Stimulated activated CD4-positive, alpha-beta T cell treated with anti-CD3 and anti-CD28 coated beads, Interleukin-4, amount 100 ng/mL, for 24 hours (primary cell): ENCODE measurements at places on chromosomes 3 and 15.

DNA sequence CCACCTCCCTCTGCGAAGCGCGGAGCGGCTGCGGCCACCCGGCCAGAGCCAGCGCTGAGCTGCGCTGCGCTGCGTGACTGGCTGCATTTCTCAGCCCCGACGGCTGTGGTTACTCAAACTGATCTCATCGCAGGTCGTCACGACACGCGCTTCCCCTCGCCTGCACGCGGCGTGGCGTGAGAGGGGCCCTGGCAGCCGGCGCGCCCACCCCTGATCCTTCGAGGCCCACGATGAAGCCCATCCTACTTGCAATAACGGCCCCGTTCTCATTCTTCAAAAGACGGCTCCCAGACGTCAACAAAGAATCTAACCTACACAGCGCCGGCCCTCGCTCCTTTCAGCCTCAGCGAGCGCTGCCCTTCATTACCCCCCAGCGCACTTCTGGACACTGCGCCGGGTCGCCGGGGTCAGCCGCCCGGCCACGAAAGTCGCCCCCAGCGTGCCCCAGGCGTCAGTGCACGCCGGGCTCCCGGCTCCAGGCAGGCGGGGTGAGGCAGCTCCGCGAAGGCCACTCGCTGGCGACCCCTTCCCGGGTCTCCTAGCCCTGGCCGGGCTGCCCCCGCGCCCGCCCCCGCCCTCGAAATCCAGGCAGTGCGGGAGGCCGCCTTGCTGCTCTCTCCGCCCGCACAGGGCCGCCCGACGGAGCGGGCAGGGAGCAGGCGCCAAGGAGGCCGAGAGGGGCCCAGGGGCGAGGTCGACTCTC lies 9.9 kb upstream of the LEKR1 start:
- peak; percentile 43 for DNase-seq

DNA sequence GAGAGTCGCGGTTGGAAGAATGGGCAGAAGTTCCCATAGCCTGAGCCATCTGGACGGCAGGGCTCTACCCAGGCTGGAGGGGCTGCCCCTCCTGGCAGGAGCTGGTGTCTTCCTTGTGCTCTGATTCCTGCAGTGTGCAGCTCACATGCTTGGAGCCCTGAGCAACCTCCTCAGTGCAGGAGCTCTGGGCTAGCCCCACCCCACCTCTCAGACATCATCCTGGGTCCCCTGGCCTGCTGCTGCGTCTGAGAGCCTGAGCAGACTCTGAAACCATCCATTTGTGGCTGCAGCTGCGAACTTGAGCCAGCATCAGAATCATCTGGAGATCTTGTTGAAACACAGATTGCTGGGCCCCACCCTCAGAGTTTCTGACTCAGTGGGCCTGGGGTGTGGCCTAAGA lies 42.8 kb downstream of the POMGNT2 start:
- no peak for DNase-seq

- no peak for DNase-seq
Observed at GRCh38 chr15:80464951-80465625, 60.9 kb downstream of the ARNT2 start.

DNA sequence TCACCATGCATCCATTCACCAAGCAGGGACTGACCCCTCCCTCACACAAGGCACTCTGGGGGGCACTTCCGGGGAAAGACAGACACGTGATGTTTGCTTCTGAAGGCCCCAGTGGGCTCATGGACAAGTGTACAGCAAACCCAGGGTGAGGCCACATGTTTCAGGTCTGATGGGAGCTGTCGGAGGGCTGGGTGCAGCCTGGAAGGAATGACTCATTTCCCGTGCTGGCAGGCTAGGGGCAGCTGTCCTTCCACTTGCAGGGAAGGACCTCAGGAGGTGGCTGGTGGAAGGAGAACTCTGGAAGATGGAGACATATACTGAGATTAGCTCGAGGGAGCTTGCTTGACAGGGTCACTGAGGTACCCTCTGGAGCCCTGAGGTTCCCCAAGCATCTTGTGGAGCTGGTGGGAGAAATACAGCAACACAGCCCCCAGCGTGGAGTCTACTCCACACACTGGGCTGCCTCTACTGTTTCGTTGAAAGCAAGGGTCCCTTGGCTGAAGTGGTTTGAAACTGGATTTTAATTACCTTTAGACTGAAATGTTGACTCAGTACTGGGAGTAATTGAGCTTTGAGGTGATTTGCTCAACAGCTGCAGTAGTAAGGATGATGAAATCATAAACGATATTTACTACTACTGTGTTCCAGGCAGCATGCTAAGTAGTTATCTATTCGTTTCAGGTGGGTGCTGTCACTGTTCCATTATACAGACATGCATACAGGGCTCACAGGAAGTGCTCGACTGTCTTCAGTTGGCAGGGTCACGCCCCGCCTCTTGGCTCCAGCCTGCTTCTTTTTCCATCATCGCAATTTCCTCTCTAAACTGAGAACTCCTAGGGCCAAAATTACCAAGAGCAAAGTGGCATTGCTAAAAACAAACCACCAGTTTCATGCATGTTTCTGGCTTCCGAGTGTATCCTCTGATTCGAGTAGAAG lies 230.4 kb downstream of the ADAMTS17 start:
- DNase-seq: peak; percentile 44

DNA sequence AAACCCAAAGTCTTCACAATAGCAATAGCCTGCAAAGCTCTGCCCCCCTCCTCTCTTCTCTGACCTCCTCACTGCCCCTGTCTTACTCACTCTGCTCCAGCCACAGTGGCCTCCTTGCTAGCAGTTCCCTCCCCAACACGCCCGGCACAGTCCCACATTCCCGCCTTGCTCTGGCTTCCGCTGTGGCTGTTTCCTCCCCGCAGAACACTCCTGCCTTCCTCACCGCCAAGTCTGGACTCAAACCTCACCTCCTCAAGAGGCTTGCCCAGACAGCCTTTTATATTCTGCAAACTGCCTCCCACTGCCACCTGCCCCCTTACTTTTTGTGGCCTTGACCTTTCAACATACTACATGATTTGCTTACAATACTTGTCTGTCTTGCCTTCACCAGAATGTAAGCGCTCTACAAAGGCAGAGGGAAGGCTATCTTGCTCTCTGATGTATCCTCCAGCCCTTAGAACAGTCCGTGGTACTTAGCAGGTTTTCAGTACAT lies 406 bp upstream of the MPI start:
- DNase-seq: no peak

DNA sequence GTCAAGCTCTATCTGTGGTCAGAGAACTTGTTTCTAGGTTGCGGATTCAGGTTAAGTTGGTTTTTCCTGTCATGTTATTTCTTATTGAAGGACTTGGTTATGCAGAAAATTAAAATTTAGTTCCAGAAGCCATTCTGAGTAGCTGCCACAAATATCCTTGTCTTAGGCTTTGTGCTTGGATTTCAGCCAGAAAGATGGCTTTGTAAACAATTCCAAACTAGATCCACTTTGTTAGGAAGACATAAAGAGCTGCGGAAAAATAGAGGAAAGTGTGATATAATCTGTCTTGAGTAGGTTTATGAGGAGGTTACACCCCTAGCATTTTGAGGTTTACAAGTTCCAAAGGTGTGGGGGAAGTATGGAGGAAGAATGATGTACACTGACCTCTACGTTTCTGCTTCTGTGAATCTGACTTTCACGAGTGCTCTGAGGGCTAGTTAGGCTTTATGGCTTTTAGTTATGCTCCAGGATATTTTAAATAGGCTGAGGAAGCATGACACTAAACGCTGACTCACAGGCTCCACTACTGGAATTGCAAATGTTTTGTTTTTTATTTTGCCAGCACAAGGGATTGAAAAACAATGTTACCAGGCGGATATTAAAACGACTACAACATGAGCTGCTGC lies 46.3 kb upstream of the UTS2B start:
- DNase-seq: no peak

DNA sequence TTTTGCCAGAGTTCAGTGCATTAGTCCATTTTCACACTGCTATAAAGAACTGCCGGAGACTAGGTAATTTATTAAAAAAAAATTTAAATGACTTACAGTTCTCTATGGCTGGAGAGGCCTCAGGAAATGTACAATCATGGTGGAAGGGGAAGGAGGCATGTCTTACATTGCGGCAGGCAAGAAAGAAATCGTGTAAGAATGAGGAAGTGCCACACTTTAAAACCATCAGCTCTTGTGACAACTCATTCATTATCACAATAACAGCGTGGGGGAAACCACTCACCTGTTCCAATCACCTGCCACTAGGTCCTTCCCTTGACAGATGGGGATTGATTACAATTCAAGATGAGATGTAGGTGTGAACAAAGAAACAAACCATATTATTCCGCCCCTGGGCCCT lies 1361.4 kb downstream of the NSUN3 start:
- DNase-seq: no peak

- DNase-seq: no peak
Observed at GRCh38 chr3:12489832-12490231, 5.6 kb downstream of the TSEN2 start.

GRCh38 chr15:71601038-71601834 lies 209.1 kb upstream of the NR2E3 start:
- no peak for DNase-seq

GRCh38 chr3:64761729-64762128 lies 73.9 kb upstream of the ADAMTS9 start:
- DNase-seq: no peak

DNA sequence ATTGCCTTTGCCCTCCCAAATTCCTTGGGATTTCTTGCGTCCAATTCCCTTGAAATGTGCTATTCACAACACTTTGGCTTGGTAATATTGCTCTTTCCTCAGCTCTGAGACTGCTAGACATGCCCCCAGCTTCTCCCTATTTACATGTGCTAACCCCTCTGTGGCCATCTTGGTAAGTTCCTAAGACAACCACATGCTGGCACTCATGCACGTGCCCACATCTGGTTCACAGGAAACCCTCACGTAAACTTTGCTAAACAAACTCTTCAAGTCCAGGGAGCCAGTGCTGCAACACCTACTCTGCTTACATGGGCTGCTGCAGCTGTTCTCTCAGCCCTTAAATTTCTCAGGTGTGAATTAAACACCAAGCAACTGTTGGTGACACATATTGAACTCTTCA lies 121.8 kb downstream of the ADAMTSL3 start:
- no peak for DNase-seq

DNA sequence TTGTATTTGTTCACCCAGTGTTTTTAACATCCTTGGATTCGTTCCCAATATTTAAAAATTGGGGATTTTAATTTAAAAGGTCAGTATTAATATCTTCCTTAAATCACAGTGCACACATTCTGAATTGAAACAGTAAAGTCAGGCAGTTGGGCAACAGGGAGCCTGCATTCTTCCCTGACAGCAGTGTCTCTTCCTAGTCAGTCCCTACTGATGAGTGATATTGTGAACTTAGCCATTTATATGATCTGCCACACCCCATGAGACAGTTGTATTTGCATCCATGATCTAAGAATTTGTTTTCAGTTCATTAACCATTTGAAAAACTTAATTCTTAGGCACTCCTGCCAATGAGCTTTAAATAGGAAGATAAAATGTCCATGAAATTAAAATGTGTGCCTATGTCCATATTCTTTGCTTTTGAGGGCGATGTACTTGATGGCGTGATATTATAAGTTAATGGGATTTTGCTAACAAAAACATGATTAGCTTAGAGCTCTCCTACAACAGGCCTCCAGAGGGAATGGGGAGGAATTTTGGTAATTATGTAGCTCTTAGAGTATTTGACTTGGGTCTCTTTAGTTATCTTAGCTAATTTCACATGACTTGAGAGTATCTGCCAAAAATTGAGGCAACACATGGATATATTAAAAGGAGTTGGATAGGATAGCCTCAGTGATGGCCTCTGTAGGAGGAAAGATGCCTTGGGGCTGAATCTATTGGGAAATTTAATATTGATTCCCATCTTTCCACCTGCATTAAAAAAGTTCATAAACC lies 219.3 kb downstream of the PTPRG start:
- DNase-seq: no peak

GRCh38 chr3:134903837-134904236 lies 108.8 kb downstream of the EPHB1 start:
- DNase-seq: no peak

DNA sequence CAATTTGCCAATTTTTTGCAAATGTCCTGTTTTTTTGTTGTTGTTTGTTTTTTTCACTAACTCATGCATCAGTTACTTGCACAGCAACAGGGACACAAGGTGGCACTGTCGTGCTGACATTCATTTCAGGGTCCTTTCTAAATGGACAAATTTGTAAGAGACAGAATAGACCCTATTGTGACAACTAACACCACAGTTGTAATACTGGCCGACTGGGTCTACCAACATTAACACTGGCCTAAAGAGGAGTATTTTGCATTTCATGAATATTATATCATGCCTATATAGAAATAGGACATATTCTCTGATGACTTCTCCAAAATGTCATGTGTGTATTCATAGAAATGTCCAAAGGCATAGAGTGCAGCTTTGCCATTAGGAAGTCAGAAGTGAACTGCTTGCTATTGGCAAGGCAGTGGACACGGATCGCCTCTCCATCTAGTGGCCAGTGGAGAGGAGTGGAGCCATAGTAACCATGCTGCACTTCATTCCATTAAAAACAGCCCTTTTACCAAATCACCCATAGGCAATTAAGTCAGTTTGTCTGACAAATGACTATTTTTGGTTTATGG lies 54.8 kb downstream of the ZBTB20 start:
- DNase-seq: peak; percentile 62

DNA sequence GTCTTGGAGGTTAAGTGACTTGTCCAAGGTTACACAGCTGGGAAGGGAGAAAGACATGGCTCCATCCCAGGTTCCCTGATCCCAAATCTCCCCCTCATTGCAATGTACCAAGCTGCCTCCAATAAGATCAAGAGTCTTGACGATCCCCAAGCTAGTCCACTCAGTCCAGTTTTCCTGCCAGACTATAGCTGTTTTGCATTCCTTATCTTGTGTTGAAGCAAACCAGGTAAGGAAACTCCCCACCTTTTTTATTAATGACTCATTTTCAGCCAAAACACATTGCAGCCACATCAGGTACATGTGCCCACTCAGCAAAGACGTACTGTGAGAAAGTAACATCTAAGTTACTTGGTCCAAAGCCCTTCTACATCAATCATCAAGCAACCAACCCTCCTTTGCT lies 41.9 kb downstream of the LIPC start:
- peak; percentile 20 for DNase-seq

- DNase-seq: no peak
Observed at GRCh38 chr3:66904336-66904735, 93.8 kb upstream of the KBTBD8 start.

GRCh38 chr3:117193390-117193789 lies 483.8 kb downstream of the TUSC7 start:
- no peak for DNase-seq

- DNase-seq: peak; percentile 45
Observed at GRCh38 chr3:57756528-57757401, 656 bp downstream of the SLMAP start.

GRCh38 chr15:86201313-86202008 lies 121.8 kb downstream of the AGBL1 start:
- DNase-seq: no peak

- no peak for DNase-seq
Observed at GRCh38 chr15:80945605-80946004, 44.0 kb downstream of the MESD start.

- DNase-seq: no peak
Observed at GRCh38 chr15:78507831-78508160, 419 bp downstream of the HYKK start.

GRCh38 chr3:134666885-134667284 lies 16.1 kb upstream of the KY start:
- no peak for DNase-seq

- no peak for DNase-seq
Observed at GRCh38 chr3:101203411-101203810, 117.0 kb downstream of the IMPG2 start.

GRCh38 chr3:143348486-143349327 lies 229.1 kb downstream of the CHST2 start:
- no peak for DNase-seq

- DNase-seq: no peak
Observed at GRCh38 chr15:100947760-100948429, 28.7 kb downstream of the LRRK1 start.

GRCh38 chr3:65538101-65538500 lies 500.6 kb downstream of the MAGI1 start:
- no peak for DNase-seq

- DNase-seq: no peak
Observed at GRCh38 chr3:72092778-72093177, 307.8 kb upstream of the PROK2 start.
